Memory B cell (primary cell): ENCODE measurements at places on chromosomes 3 and 15.

DNA sequence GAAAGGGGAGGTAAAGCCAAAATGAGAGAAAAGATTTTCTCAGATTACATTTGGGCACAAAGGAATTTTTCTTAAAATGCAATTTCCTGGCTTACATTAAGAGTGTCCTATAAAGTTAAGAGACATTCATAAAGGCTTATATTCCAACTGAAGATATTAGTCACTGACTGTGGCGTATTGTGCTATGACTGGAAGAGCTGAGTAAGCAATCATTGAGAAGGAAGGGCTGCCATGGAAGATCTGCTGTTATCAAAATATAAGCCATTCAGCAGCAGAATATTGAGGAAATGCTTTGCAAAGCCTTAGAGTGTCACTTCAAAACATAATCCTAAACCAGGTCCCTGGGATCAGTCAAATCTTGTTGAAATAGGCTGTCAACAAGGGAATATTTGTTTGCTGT, 593.9 kb downstream of the TUSC7 start:
- DNase-seq, result no peak

- no peak for DNase-seq
These were observed 111.4 kb upstream of the IGF1R start for GRCh38 chr15:98536976-98537375.

DNA sequence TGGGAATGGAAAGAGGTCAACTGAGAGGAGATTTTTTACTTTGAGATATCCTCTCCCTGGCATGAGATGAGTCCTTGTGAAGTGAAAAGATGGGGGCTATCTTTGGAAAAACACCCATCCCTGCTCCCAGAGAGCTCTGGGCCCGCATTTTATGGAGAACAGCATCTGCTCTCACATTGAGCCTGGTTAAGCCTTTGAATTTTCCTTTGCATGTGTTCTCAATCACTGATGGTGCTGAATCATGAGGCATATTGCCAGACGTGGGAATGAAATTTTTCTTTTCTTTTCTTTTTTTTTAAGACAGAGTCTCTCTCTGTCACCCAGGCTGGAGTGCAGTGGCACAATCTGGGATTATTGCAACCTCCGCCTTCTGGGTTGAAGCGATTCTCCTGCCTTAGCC, 24.4 kb downstream of the TMEM45A start:
- DNase-seq, result no peak

- DNase-seq, result no peak
These were observed 483.7 kb upstream of the DPH6 start for GRCh38 chr15:36029606-36030210.

DNA sequence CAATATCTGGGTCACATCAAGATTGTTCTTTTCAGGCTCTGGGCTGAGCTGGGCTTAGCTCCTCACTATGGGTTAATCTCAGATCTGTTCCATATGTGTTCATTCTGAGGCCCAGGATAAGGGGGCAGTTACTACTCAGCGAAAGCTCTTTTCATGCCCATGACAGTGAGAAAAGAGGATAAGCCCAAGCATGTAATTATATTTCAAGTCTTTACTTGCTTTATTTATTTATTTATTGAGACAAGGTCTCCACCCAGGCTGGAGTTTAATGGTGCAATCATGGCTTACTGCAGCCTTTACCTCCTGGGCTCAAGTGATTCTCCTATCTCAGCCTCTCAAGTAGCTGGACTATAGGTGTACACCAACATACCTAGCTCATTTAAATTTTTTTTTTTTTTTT, 44.7 kb upstream of the SELENOK start:
- no peak for DNase-seq

GRCh38 chr3:105608623-105609022, 241.9 kb downstream of the ALCAM start:
- no peak for DNase-seq

- DNase-seq, result no peak
These were observed 244.2 kb downstream of the NAALADL2 start for GRCh38 chr3:175103298-175103697.

DNA sequence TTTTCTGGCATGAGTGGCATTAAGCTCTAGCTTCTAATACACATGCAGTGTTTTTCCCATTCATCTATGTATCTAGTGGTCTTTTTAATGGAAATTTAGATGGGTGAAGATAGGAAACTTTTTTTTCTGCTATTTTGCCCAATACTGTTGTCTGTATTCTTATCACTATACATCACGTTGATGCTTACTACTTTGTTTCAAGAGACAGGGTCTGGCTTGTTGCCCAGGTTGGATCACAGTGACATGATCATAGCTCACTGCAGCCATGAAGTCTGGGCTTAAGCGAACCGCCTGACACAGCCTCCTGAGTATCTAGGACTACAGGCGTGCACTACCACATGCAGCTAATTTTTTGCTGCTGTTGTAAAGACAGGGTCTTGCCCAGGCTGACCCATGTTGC, 84.6 kb downstream of the PEAK1 start:
- DNase-seq, result no peak

- DNase-seq, result no peak
These were observed 147.9 kb downstream of the ATG7 start for GRCh38 chr3:11420066-11420465.

- no peak for DNase-seq
These were observed 8.2 kb upstream of the RTP4 start for GRCh38 chr3:187359798-187360486.

GRCh38 chr3:128487813-128488635, 5.0 kb downstream of the GATA2 start:
- no peak for DNase-seq

GRCh38 chr3:157436583-157437291, at the start of gene PTX3:
Gene PTX3, plus strand, starts transcription at chr3:157436850. Its CDS starts 84 bp downstream, at chr3:157436934.
- DNase-seq, result no peak

GRCh38 chr3:85572426-85572825, 613.6 kb downstream of the CADM2 start:
- DNase-seq, result no peak

GRCh38 chr3:77427528-77427927, 387.6 kb downstream of the ROBO2 start:
- no peak for DNase-seq

DNA sequence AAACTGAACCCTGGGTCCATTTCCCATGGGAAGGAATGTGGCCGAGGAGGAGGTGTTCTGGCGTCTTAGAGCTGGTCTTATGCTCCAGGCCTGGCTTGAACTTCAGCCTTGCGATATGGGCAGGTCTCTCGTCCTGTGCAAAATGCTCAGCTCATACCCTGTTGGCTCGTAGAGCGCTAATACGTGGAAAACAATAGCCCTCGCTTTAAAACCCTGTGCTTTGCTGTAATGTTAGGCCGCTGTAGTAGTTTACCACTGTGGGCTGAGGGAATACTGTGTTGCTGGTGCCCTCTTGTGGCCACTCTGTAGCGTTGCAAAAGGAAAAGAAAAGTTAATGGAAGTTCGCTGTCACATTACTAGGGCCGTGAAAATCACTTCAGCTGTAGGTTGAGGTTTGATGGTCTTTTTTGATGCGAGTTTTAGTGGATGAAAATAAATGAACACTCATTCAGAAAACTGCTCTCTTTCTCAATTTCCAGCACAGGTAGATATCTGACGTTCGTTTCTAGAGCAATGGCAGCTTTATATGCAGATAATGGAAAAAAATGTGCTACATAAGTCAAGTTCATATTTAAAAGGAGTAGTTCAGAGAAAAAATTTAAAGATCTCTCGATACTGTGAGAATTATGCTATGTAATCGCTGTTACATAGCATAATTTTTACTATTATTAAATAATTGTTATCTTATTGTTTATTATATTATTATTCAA, 92.9 kb downstream of the MCTP2 start:
- peak; percentile 48 for DNase-seq

DNA sequence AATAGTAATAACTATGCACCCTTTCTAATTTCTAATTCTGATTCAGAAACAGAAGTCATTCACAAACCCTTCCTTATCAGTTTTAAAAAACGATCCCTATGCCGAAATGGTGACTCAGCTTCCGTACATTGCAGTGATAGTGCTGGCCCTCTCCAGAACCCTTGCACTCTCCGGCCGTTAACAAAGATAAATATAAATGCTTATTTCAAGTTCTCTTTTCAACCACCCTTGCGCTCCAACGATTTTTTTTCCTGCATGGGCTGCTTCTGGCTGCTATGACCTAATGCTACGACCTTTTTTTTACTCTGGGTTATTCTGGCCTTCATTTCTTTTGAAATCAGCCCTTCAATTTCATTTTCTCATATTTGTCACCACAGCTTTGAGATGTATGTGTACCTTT, 646.2 kb downstream of the NTRK3 start:
- DNase-seq, result no peak
